Activated CD4-positive, alpha-beta T cell treated with anti-CD3 and anti-CD28 coated beads, Interleukin-2, Interleukin-4, amounts not matched to agents 100 ng/mL and 50 ng/mL, durations not matched to agents 16 hours and 8 hours (primary cell): ENCODE measurements at places on chromosomes 12 and 14.

DNA sequence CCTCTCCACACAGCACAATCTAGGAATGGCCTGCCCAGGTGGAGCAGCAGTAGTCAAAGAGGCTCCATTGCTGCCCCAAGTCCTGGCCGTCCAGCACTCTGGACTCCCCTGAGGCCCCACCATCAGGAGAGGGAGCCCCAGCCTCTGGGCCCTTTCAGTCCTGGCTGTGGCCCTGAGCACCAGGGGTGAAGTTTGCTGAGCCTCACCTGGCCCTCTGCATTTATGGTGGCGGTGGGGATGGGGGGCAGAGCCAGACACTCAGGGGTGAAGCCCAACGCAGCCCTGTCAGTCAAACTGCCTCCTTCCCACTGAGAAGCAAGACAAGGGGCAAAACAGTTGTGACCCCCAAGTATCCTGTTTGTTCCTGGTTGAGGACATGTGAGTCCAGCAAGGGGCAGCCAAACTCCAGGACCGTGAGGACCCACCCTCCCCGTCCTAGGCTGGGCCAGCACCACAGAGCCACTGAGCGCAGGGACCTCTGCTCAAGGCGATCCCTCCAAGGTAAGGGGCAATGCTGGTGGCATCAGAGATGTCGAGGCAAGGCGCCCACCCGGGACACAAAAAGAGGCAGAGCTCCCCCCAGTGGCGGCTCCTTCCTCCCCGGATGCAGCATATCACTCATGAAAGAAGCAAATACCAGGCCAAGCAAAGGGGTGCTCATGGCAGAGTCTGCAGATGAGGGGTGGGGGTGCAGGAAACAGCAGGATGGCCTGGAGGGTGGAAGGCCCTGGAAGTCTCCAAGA lies 4.8 kb upstream of the AMN start:
- peak; percentile 36 for DNase-seq

DNA sequence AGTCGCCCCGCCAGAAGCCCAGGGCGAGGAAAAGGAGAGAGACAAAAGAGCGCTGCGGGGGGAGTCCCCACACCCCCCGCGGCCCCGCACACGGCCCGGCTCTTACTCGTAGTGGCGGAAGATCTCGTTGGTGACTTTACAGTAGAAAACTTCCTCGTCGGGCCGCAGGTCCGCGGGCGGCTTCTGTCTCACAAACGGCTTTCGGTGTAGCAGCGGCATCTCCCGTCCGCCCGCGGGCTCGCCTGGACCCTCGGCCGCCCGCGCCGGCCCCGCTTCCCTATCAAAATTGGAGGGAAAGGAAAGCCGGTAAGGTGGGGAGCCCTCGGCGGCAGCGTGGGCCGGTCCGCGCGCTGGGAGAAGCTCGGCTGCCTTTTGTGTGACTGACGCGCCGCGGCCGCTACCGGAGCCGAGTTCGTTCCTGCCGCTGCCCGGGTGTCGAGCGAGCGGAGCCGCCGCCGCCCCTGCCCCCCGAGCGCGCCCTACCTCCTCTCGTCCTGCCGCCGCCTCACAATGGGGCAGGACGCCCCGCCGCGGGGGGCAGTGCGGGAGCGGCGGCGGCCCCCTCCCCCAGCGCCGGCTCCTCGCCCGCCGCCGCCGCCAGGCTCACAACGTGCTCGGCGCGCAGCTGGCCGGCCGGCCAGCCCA lies 652 bp downstream of the BAZ1A start:
- DNase-seq: peak; percentile 39

DNA sequence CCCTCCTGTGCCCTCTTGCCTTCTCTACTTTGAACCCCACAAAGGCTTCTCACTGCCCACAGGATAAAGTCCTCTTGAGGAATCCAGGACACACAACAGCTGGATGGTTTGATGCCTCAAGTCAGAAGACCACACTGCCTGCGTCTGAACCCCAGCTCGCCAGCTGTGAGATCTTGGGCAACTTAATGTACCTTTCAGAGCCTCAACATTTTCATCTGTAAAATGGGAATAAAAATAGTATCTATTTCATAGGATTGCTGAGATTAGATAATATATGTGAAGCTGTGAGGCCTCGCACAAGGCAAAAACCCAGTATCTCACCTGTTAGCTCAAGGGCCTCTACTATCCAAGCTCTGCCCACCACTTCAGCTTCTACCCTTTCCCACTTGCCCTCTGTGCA lies 2.3 kb downstream of the CINP start:
- DNase-seq: no peak

GRCh38 chr14:50531595-50532501 lies 521 bp downstream of the MAP4K5 start:
- peak; percentile 15 for DNase-seq

DNA sequence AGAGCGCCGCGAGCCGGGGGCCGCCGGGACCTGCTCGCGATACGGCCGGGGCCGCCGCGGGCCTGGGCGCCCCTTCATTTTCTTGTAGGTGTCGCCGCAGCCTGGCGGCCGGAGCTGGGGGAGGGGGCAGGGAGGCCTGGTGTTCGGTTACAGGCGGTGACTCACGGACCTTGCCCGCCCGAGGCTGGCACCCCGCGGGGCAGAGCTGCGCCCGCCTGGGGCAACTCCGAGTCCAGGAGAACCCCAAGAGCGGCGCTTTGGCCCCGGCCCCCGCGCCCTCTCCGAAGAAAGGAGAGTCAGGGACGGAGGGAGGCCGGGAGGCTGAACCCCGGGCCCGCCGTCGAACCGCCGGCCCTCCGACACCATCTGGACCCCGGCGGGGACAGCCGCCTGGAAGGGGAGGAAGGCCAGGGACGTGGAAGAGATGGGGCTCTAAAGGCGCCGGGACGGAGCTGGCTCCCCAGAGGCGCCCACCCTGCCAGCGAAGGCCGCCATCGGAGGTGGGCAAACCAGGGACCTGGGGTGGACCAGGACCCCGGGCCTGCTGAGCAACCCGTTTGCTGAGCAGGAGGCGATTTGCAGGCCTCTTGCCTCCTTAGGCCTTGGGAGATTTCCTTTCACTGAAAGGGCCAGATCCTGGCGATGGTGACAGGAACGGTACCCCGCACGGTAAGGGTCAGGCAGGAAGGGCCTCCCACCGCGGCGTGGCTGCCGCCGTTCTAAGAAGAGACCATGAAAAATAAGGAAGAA lies 843 bp upstream of the NUAK1 start:
- DNase-seq: no peak

DNA sequence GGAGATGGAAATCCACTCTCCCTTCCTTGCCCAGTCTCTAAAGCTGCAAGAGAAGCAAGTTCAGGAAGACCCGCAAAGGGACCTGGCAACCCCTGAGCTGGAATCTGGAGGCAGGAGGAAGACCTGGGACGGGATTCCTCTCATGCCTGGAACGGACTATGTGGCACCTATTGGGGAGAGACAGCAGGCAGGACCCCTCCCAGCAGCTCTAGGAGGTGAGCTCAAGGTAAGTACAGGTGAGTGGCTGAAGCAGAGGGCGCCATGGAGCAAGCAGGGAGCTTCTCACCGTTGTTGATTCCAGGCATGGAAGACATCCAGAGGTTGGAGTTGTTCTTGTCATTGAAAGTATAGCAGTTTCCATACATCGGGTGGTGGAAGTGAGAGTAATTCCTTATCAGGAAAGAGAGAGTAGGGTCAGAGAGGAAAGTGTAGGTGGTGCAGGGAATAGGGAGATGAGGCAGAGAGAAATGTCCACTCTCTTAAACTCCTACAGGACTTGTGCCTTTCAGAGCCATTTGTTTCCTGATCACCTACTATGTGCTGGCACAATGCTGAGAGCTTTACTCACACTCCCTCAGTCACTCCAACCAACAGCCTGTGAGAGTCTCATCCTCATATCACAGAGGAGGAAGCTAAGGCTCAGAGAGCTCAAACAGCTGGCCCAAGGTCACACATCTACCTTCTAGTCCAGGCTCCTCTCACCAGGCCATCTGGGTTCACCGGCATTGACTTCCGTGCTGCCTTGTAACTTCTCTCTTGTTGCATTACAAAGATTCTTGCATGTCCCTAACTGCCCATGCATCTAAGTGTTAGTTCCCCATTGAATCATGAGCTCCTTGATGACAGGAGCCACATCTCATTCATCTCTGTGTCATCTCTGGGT lies 13.9 kb upstream of the TNFRSF1A start:
- DNase-seq: no peak

DNA sequence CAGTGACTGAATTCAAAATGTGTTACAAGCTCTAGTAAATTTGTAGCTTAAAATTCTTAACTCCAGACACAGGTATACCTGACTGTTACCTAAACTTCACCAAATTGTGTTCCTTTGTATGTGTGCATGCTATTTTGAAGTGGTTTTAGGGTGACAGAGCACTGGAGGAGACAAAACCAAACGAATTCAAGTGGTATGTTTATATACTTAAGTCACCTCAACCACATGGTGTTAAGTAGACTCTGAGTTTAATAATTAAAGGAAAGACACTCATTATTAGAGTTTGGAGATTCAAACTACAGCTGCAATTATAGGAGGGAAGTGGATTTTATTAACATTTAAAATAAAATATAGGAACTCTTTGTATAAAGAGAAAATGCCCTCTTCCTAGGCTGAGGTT lies 84.3 kb downstream of the PLCZ1 start:
- DNase-seq: no peak

DNA sequence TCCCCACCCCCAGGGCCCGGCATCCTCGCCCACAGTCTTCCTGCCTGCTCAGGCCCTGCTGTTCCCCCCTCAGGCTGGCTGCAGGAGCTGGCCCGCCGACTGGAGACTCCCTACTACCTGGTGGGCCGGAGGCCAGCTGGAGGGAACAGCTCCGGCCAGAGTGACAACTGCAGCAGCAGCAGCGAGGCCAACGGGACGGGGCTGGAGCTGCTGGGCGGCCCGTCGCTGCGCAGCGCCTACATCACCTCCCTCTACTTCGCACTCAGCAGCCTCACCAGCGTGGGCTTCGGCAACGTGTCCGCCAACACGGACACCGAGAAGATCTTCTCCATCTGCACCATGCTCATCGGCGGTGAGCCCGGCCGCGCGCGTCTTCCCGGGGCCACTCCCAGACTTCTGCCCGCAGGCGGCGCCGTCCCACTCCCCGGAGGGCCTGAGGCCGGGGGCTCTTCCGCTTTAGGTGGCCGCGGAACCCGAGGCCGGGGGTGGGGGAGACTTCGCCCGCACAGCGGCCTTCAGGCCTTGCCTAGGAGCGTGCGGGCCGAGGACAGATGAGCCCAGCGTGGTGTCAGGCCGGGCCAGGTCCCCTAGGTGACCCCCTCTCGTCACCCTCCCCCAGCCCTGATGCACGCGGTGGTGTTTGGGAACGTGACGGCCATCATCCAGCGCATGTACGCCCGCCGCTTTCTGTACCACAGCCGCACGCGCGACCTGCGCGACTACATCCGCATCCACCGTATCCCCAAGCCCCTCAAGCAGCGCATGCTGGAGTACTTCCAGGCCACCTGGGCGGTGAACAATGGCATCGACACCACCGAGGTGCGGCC lies 10.2 kb downstream of the KCNH3 start:
- DNase-seq: no peak
